ENCODE measurements at places on chromosomes 3 and 15. TPM values are rescaled to one million over a fixed set of nuclear protein-coding genes. Genes with fewer than 3 reads are reported as not detected.

CCDC39 gene
- total RNA-seq, result not detected

GOLGA8Q gene
- total RNA-seq, result 0.59 TPM

FBXL22 gene
- total RNA-seq, result 0.80 TPM

AADACL2 gene
- not detected for total RNA-seq

TGM5 gene
- 0.45 TPM for total RNA-seq

FEZF2 gene
- not detected for total RNA-seq

CRTC3 gene
- 58.1 TPM for total RNA-seq

IGSF11 gene
- total RNA-seq, result not detected

CD86 gene
- 0.14 TPM for total RNA-seq

LRRC31 gene
- not detected for total RNA-seq

SCAANT1 gene
- not detected for total RNA-seq

TMEM158 gene
- total RNA-seq, result not detected

TMC3 gene
- total RNA-seq, result not detected

DCLK3 gene
- total RNA-seq, result not detected

CADPS gene
- total RNA-seq, result not detected

IGSF10 gene
- total RNA-seq, result not detected

GOLGA6L7 gene
- not detected for total RNA-seq

SEMA3B gene
- total RNA-seq, result 0.77 TPM

DNA sequence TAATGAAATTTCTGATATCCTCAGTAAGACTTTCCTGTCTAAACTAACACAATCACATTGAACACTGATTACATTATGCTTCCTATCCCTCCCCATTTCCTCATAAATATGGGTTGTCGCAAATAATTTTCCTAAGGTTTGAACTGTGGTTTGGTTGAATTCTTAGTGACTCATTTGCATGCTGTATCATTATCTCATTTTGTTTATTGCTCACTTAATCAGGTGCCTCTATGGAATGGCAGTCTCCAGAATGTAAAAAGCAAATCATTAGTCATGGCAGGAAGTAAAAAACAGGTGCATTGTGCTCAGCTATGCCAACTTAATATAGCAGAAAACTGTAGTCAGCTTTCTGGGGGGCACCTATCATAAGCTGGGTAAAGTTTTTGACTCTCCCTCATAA, 216.0 kb upstream of the ZBTB20 start:
- no peak for DNase-seq

- no peak for DNase-seq
Measured at GRCh38 chr3:121962443-121962842, 59.6 kb downstream of the ILDR1 start.

- DNase-seq, result no peak
Measured at GRCh38 chr15:23415321-23415865, 31.6 kb downstream of the GOLGA6L2 start.

DNA sequence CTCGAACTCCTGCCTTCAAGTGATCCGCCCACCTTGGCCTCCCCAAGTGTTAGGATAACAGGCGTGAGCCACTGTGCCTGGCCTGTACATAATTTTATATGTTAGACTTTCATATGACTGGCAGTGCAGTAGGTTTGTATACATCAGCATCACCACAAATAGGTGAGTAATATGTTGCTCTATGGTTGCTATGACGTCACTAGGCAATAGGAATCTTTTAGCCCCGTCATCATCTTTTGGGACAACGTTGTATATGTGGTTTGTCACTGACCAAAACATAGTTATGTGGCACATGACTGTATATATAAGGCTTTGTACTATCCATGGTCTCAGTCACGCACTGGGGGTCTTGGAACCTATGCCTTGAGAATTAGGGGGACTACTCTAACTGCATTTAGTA, 17.0 kb upstream of the DNAJC19 start:
- no peak for DNase-seq

GRCh38 chr15:32974691-32975090, 219.8 kb downstream of the FMN1 start:
- DNase-seq, result no peak

- DNase-seq, result no peak
Measured at GRCh38 chr15:48703544-48703943, 58.0 kb upstream of the FBN1 start.

GRCh38 chr3:132652640-132653270, 6.9 kb downstream of the ACAD11 start:
- no peak for DNase-seq

GRCh38 chr15:25246641-25247406, 192.0 kb downstream of the UBE3A start:
- peak; percentile 16 for DNase-seq

DNA sequence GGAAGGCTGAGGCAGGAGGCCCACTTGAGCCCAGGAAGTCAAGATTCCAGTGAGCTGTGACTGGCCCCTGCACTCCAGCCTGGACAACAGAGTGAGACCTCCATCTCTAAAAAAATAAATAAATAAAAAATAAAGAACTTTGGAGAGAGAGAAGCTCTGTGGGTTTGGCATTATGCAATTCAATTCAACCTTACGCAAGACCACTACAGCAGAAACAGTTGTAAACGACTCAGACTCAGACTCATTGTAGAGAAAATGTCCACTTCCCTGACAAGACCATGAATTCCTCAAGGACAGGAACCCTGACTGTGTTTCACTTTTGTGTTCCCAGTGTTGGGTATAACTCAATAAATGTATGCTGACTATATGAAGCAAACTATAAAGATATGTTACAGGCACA, 90.3 kb upstream of the C3orf80 start:
- no peak for DNase-seq

DNA sequence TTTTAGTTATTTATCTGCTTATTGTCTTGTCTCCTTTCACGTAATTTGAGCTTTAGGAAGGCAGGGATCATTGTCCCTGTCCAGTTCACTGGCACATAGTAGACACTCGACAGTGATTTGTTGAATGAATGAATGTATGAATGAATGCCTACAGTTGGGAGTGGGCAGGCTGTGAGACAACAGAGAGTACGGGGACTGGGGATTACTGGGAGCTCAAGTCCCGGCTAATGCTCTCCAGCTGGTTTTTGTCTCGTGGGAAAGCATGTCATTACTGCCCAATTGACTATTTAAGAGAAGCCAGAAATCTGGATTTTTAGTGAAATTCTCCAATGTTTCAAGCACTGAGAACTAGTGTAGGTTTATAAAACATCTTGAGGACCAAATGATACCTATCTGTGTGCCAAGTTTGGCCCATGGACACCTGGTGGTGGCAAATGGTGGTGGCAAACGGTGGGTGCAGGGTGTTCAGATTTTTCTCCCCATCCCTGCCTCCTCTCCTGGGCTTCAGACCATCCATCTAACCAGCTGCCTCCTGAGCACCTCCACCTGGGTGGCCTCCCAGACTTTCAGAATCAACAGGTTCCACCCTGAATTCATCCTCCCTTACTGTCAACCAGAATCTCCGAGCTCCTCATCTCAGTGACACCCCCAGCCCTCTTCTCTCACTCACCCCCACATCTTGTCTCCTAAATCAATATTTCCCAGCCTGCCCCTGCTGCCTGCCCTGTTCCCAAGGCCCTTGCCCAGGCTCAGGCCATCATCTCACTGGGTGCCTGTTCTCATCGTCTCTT, 36.2 kb upstream of the TRH start:
- no peak for DNase-seq

GRCh38 chr3:179196700-179197099, 48.5 kb downstream of the PIK3CA start:
- no peak for DNase-seq

DNA sequence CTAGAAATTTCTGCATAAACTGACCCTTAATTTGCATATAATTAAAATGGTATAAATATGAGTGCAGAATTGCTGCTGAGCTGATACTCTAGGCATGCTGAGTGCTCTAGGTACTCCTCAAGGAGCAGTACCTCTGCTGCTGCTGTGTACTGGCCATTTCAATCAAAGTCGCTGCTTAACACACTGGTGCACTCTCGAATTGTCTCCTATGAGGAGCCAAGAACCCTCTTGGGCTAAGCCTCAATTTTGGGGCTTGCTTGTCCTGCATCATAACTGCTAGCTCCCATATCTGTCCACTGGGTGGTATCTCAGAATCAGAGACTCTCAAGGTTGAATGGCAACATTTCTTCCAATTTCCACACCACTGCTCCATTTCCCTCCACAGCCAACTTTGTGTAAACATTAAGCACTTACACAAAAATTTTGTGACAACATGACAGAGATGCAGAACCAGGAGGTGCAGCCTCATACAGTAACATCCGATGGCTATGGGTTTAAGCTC, 82.5 kb downstream of the XXYLT1 start:
- no peak for DNase-seq

GRCh38 chr3:156071031-156071430, 49.3 kb upstream of the KCNAB1 start:
- no peak for DNase-seq

DNA sequence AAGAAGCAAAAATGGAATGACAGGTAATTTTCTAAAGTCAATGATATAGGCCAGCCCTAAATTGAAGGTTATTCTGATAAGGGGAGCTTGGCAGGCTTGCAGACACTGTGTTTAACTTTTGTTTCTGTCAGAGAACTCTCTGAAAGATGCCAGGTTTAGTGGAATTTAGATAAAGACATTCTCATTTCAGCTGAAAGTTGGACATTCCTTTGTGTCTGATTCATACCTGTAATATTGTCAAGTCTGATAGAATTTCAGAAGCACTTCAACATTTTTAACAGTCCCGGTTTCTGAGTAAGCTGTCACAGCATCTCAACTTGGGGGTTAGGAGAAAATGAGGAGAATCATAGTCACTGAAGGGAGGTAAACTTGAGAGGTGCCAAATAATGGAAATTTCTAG, 84.0 kb downstream of the DIPK2A start:
- DNase-seq, result no peak

- no peak for DNase-seq
Measured at GRCh38 chr3:141094790-141095545, 43.8 kb downstream of the SPSB4 start.

DNA sequence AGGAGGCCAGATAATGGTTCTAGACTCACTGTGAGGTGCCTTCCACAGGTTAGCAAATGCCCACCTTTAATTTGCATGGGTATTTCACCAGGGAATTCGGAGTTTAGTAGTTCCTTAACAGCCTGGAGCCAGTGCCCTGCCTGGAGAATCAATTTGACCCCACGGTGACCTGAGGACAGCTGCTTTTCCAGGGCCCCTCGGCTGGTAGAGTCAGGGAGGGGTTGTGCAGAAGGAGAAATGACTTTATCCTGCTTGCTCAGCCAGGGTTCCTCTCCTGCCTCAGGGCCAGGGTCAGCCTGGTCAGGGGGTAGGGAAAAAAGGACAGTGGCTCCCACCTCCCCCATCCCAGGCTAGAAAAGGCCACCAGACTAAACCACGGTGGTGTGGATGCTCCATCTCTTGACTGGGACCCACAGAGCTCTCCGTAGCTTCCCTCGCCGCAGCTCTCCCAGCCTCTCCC, 12.0 kb downstream of the DLL4 start:
- no peak for DNase-seq

- no peak for DNase-seq
Measured at GRCh38 chr15:57079931-57080620, 161.6 kb downstream of the TCF12 start.

- DNase-seq, result no peak
Measured at GRCh38 chr3:81823882-81824395, 62.5 kb upstream of the GBE1 start.

DNA sequence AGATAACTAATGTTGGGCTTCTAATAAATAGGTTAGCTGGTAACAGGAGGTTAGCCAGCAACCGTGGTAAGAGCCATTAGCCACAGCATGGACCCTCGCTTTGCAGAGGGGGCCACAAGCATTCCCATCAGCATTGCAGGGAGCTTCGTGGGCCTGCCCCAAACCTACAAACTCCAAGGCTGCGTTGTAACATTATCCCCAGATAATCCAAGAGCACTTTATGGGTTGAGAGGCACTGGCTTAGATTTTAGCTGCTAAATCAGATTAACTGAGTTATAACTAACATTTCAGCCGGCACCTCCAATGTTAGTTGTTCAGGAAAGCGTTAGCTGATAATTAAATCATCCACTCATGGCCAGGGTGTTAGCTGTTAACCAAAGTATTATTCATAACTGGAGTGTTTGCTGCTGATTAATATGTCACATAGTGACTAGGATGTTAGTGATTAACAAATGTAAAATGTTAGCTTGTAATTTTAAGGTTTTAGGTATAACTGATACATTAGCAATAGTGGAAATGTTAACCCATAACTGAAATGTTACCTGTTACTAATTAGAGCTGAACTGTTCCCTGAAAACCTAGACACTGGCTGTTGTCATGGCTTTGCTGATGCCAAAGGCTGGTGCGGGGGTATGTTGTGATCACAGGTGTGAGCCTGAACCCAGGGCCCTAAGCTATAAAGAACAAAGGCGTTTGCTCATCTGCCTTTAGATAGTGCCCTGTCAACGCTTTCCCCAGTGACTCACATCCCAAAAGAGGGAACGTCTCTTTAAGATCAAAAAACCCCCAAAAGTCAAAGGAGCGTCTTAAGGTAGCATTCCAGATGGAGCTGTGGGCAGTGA, 56.2 kb downstream of the SLC6A6 start:
- DNase-seq, result no peak

GRCh38 chr15:59174835-59175831, 31.5 kb upstream of the LDHAL6B start:
- DNase-seq, result no peak

- no peak for DNase-seq
Measured at GRCh38 chr3:170801597-170801996, 68.4 kb downstream of the RPL22L1 start.

DNA sequence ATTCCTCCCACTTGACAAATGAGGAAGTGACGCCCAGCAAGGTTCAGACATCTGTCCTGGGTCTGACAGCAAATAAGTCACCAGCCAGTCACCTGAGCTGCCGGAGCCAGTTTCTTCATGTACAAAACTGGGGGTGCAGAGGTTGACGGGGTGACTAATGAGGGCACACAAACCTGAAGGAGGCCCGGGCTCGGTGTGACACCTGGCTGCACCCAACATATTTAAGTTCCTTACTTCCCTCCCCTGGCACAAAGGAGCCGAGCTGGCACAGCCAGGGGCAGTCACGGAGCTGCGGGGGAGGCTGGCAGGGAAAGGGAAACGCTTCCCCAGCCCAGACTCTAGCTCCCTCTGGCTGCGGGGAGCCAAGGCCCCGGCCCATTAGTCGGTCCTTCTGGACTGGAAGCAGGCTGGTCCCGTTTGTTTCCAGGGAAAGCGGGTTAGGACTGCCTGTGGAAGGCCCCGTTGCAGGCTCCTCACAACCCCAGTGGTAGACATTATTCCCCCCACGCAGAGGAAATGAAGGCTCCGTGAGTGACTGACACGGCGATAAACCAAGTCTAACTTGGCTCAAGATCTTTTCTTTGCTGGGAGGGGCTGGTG, 2.3 kb downstream of the FBXL22 start:
- DNase-seq, result no peak
